ENCODE measurements at places on chromosomes 5 and 9.

DNA sequence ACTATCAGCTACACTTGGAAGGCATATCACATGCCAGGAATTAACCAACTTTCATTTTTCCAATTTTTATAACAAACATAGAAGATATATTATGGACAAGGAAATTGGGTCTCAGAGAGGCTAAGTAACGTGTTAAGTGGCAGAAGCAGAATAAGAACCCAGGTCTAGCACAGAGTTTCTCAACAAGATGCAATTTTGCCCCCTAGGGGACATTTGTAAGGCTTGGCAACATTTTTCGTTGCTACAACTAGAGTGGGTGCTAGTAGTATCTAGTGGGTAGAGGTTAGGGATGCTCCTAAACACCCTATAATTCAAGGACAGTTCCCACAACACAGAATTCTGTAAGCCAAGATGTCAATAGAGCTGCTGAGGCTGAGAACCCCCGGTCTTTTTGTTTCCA, 180.6 kb downstream of the SNCAIP start:
- no peak for DNase-seq

DNA sequence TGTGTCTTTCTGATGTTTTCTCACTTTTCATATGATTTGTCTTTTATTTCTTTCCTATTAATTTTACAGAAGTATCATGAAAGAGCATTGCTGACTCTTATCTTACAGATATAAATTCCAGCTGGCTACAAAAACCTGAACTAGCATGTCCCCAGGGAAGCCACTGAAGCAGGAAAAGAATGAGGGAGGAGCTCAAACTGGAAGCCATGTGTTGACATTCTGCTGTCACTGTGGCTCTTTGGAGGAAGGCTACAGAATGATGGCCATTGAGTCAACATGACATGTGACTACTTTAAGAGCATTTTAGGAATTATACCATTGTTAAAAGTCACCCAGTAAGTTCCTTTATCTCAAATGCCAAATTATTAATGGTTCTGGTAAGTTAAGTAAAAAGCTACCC, 638.3 kb upstream of the DMAC1 start:
- DNase-seq: no peak

DNA sequence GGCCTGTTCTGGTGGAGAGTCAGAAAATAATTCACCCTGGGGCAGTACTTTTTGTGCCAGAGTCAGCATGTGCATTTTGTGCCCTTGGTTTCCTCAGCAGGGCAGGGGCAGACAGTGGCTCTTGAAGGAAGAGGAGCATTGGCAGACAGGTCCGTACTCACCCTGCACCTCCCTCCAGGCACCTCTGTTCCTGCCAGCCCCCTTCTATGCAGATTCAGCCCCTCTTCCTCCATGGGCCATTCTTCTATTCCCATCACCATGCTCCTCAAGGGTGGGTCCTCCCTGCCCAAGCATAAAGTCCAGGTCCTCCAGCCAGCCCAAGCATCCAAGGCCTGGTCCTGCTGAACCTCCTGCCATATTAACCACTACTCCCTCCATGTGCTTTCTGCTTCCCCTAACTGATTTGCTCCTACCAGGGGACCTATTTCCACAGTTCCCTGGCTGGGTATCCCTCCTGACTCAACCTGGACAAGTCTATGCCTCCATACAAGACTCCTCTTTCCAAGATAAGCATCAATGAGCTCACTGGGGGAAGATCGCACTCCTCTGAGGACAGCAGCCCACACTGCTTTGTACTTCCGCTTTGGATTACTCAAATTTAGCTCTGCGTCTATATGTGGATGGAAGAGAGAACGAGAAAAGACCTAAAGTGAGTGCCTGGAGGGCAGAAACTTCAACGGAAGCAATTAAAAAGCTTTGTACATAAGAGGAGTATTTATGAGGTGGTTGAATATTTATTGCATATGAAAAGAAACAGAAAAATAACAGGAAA, 9.3 kb upstream of the ACSL6 start:
- DNase-seq: no peak

GRCh38 chr5:82160948-82161347, 117.2 kb downstream of the RPS23 start:
- DNase-seq: no peak

GRCh38 chr5:173498286-173498685, 118.2 kb downstream of the BOD1 start:
- DNase-seq: no peak

DNA sequence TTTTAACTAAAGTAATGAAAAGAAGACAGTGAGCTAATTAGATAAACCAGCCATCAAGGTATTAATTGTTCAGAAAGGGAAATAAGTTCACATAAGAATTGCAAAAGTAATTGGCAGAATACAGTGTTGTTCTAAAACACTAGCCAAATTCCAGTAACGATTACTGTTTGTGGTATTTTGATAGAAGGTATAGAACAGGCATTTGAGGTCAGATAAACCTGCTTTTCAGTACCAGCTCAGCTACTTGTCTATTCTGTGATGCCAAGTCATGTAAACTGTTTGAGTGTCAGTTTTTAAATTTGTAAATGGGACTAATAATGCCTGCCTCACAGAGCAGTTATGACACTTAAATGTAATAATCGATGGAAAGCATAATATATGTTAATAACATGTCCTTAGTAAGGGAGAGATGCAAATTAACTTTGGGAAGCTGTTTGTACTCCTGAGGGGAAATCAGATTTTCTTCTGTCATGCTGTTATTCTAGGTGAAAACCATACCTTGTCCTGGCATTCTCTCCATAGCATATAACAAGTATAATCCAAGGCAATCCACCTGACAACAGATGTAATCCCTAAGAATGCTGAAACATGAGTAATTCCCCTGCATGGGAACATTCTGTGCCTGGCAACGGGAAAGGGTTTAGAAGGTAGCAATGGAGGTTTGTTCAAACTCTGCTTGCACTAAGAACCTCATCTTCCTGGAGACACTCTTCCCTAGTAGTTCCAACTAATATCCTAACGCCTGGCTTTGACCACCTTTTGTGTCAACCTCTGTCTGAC, 509.5 kb upstream of the PAPPA start:
- DNase-seq: no peak

- DNase-seq: no peak
Measured at GRCh38 chr5:160231783-160232342, 2.6 kb downstream of the FABP6 start.

DNA sequence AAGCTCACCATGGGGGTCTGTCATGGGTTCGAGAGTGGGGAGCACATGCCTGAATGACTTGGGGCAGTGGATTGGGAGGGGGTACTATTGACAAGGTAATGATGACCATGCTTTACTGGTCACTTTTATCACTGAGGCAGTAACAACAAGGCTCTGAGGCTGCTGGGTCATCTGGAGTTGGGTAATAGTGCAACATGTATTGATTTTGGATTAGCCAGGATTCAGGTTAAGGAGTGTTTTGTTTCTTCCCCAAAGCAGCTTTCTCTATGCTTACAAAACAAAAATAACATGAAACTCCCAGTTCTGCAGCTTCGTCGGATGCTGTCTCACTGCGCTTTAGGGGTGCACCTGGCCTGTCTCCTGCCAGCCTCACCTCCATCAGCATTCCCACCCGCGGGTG, 155.3 kb downstream of the GADD45G start:
- no peak for DNase-seq

DNA sequence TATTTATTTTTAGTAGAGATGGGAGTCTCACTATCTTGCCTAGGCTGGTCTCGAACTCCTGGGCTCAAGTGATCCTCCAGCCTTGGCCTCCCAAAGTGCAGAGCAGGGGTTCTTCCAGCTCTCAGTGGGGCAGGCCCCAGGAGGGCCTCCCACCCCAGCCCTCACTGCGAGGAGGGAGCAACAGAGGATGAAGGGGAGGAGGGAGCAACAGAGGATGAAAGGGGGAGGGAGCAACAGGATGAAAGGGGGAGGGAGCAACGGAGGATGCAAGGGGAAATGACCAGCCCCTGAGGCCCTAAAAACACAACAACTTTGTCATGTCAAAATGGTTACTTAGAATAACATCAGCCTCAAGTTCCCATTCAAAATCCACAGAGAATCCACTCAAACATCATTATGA, 10.0 kb downstream of the TRIM14 start:
- no peak for DNase-seq

GRCh38 chr5:42982107-42982622, 58.0 kb downstream of the ANXA2R start:
- no peak for DNase-seq

DNA sequence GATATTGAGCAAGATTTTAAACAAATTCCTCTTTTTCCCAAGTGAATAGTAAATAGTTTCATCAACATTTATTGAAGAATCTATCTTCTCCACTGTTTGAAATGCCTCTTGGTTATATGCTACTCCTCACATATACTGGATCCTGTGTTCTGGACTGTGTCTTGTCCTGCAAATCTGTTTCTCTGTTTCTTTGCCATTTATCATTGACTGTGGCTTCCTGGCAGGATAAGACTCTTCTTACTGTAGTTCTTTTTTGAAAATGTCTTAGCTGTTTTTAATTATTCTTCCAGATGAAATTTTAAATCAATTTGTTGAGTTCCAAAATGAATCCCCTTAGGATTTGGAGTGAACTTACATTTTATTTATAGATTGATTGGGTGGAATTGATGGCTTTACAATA, 27.8 kb downstream of the RALGPS1 start:
- DNase-seq: no peak

DNA sequence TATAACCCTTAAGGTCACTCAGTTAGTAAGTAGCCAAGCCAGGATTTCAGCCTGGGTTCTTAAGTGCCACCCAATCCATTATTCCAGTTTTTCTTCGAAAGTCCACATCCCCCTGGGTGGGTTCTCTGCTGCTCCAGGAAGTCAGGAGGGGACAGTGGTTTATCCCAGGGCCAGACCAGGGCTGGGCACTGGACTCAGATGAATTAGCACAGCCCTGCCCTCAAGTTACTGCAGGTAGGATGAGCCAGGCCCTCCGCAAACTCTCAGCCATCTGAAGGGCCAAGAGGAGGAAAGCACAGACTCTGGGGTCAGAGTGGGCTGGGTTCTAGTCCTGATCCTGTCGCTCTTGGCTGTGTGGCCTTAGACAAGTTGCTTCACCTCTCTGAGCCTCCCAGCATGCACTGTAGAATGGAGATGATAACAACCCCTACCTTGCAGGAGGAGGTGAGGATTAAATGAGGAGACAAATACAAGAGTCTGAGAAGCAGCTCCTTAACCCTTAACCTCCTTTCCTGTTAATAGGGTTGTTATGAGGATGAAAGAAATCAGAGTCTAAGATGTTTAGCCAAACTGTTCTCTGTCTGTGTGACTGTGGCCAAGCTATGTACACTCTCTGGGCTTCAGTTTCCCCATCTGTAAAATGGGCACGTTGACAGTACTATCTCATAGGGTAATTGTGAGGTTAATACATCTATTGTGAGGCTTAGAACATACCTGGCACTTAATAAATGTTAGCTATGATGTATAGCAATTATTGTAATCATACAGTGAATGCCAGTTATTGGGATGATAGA, 6.8 kb upstream of the NEURL1B start:
- DNase-seq: no peak

DNA sequence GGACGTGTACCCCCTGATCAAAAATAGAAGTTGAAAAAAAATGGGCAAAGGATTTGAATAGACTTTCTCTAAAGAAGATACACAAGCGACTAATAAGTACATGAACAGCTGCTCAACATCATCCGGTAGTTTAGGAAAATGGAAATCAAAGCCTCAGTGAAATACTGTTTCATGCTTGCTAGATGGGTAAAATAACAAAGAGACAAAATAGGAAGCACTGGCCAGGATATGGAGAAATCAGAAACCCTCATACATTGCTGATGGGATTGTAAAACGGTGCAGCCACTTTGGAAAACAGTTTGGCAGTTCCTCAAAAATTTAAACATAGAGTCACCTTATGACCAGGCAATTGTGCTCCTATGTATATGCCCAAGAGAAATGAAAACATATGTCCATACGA, 65.0 kb upstream of the SUB1 start:
- DNase-seq: no peak

- DNase-seq: no peak
Measured at GRCh38 chr5:2106721-2107120, 224.0 kb upstream of the IRX4 start.

DNA sequence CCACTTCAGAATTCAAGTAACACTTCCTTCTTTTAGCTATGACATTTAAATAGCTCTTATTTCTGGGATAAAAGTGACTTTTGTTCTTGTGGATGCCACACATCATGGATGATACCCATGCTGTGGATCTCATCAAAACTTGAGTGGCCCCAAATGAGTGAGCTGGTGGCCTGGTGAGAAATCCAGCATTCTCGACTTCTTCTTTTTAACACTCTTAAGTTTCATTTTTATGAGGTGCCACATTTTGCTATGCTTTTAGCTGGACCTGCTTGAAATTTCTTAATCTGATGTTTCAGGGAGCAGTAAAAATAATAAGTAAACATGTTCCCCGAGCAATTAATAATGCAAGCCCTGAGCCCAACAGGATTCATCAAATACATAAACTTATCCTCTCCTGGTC, 384.8 kb upstream of the MEF2C start:
- DNase-seq: no peak

GRCh38 chr5:124421584-124421983, 324.9 kb downstream of the ZNF608 start:
- no peak for DNase-seq

All from stimulated activated CD8-positive, alpha-beta memory T cell treated with anti-CD3 and anti-CD28 coated beads, Interleukin-7, amount 100 ng/mL, for 1 hour (primary cell).